ENCODE measurements at places on chromosomes 2 and 18. TPM values are rescaled to one million over a fixed set of nuclear protein-coding genes. Genes with fewer than 3 reads are reported as not detected.

ST3GAL5 gene
- total RNA-seq: 33.4 TPM

CAVIN2 gene
- total RNA-seq: 240 TPM

SLC9A4 gene
- not detected for total RNA-seq

CHST10 gene
- total RNA-seq: 13.4 TPM

MC5R gene
- total RNA-seq: not detected

All from glomerular endothelial cell (primary cell).